ENCODE measurements at places on chromosomes 12 and 14.

GRCh38 chr14:96191353-96191752 is 13.3 kb upstream of the BDKRB2 start:
- H3K27ac ChIP-seq: no peak overlapping the region
- H3K4me3 ChIP-seq: no peak overlapping the region
- no peak for DNase-seq

DNA sequence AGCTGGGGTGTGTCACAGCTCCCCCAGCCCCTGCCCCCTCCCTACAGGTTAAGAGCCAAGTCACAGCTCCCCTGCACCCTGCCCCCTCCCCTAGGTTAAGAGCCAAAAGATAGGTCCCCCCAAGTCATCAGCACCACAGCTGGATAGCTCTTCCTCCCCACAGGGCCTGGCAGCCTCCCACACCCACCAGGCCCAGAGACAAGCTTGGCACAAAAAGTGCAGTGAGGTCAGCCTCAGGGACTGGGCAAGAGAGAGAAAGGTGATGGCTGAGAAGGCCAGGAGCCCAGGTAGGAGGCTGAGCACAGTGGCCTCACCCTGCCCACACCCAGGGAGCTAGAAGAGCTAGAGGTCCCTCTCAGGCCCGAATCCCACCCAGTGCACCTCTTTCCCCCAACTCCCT is 8.7 kb downstream of the ITGA7 start:
- DNase-seq: no peak
- H3K4me3 ChIP-seq: no peak overlapping the region
- no peaks in the 10 kb centered on the region for H3K27me3 ChIP-seq

GRCh38 chr12:15575671-15576541 is 213.3 kb downstream of the EPS8 start:
- peaks cover 2% of the 10 kb centered on the region for H3K4me1 ChIP-seq
- no peak overlapping the region for H3K27ac ChIP-seq
- H3K27me3 ChIP-seq: no peaks in the 10 kb centered on the region
- H3K36me3 ChIP-seq: no peaks in the 10 kb centered on the region

DNA sequence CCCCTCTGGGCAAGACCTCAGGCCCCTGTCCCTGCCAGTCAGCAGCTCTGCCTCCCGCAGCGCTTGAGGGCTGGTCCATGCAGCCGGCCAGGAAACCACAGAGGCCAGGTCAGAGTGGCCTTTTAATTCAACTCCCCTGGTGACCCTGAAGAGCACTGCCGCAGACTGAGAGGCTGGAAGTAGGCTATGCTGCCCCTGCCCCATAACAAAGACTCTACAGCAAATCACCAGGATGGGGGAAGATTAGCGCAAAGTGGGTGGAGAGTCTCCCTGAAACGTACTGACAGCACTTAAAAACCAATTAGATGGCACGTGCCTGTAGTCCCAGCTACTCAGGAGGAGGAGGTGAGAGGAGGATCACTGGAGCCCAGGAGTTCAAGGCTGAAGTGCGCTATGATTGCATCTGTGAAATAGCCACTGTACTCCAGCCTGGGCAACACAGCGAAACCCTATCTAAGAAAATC is 70.5 kb downstream of the ITPK1 start:
- H3K4me1 ChIP-seq: peaks cover 48% of the 10 kb centered on the region

- H3K27ac ChIP-seq: no peak overlapping the region
- no peak overlapping the region for H3K4me3 ChIP-seq
- no peak for DNase-seq
- H3K27me3 ChIP-seq: no peaks in the 10 kb centered on the region
- H3K4me1 ChIP-seq: no peaks in the 10 kb centered on the region
Observed at GRCh38 chr14:65803885-65804284, 391.4 kb downstream of the FUT8 start.

DNA sequence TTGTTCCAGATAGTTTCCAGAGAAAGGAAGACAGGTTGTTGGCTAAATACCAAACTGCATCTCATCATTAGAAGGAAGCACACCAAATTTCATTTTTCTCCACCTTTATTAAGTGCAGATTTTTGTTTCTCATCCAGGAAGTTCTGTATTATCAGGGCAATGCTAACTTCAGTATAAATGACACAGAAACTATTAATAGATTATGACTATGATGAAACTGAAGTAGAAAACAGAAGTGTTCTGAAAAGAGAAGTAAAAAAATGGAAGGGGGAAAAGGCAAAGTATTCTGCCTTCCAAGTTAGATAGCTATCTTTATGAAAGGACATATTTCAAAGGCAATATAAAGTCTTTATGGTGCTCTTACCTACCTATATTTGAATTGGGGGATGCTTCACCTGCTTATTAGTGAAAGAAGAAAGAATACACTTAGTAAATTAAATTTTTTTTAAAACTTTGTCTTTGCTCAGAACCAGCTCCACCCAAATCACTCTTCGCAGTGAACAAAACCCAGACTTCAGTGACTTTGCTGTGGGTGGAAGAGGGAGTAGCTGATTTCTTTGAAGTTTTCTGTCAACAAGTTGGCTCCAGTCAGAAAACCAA is 223.9 kb downstream of the PTPRO start:
- no peaks in the 10 kb centered on the region for H3K36me3 ChIP-seq
- no peaks in the 10 kb centered on the region for H3K27me3 ChIP-seq
- no peak for DNase-seq
- H3K27ac ChIP-seq: no peak overlapping the region
- peaks cover 3% of the 10 kb centered on the region for H3K4me1 ChIP-seq

DNA sequence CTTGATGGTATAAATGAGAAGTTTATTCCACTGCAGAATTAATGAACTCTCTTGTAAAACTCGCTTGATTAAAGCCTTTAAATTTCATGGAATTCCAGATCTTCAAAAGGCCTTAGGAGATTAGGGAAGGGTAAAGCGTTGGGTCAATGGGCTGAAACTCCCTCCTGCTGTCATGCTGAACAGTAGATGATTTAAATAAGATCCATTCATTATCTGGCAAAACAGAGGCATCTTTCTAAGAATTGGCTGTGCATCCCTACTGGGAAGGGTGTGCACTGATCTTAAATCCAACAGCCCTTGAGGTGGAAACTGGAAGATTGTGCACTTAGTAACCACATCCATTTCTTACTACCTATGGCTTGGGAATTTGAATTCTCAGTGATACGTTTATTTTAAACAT is 56.0 kb downstream of the PLCZ1 start:
- no peaks in the 10 kb centered on the region for H3K27me3 ChIP-seq
- peak overlapping the region; percentile 17 for H3K4me3 ChIP-seq
- H3K27ac ChIP-seq: peak overlapping the region; percentile 61

DNA sequence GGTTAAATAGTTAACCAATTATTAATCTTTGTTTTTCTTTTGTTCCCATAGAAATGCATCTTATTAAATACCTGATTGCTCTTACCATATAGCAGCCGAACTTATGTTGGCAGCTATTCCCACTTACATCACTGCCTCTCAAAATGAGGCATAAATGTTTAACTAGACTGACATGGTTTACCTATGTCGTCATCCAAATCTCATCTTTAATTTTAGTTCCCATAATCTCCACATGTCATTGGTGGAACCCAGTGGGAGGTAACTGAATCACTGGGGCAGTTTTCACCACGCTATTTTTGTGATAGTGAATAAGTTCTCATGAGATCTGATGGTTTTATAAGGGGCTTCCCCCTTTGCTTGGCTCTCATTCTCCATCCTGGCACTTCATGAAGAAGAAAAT is 499.2 kb upstream of the ATP2B1 start:
- no peak for DNase-seq
- no peaks in the 10 kb centered on the region for H3K4me1 ChIP-seq
- H3K4me3 ChIP-seq: no peak overlapping the region
- no peaks in the 10 kb centered on the region for H3K36me3 ChIP-seq

Measured in neural progenitor cell (in vitro differentiated cells).